ENCODE measurements at places on chromosomes 16 and 17.

DNA sequence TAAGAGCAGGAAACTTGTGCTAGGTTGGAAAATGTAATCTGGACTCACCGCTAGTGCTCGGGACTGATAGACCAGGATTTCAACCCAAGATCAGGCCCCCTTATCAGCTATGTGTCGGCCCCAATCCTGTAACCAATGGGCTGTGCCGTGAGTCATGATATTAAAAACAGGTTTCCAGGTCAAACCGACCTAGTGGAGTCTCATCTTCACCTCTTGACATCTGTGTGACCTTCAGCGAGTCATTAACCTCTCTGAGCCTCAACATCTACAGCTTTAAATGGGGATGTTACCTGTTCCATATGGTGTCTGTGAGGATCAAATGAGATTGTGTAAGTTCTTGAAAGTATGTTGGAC lies 512 bp downstream of the PMM2 start:
- DNase-seq = peak; percentile 26

GRCh38 chr17:12789075-12789480 lies 220 bp upstream of the ARHGAP44 start:
- no peak for DNase-seq

DNA sequence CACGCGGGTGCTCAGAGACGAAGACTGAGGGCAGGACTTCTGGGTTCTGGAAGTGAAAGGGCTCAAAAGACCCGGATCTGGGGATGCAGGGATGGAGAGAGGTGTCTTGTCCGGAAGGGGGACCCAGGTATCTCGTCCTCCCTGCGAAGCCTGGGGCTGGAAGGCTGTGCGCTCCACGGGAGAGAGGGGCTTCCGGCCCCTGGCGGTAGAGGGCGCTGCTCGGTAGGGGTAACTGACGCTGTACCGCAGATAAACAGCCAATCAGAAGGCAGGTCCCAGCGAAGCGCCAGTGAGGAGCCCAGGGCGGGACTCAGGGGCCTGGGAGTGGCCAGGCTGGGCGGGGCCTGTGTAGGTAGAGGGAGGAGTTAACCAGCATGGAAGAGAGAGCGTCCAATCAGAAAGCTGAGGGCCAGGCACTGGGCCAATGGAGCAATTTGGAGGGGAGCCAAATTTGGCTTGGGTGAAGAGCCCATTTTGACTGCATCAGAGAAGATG lies 804 bp downstream of the TGFB1I1 start:
- DNase-seq = peak; percentile 35

- DNase-seq = no peak
Measured at GRCh38 chr17:60065136-60065535, 13.6 kb downstream of the HEATR6 start.

DNA sequence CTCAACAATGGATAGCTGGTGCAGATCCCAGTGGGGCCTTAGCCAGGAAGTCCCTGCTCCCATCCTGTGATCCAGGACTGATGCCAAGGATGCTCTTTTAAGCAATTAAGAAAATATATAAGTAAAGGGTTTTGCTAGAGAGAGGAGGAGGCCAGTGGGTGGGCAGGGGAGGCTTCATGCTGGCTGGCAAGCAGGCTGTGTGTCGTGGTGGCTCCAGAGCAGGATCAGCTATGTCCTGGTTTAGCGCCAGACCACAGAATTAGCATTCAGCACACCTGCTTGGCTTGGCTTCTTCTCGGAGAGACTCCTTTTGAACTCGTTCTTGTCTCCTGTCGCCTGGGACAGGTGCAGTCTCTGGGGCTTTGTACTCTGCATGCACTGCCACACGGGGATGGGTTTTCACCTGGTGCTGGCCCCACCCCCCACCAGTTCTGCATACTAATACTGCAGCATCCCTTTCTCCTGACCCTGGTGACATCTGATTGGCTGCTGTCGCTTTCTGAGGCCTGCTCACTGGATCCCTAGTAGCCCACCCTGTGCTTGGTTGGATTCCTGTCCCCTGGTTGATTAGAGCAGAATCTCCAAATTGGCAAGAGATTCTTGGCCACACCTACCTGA lies 66.1 kb downstream of the PLD6 start:
- DNase-seq = no peak

DNA sequence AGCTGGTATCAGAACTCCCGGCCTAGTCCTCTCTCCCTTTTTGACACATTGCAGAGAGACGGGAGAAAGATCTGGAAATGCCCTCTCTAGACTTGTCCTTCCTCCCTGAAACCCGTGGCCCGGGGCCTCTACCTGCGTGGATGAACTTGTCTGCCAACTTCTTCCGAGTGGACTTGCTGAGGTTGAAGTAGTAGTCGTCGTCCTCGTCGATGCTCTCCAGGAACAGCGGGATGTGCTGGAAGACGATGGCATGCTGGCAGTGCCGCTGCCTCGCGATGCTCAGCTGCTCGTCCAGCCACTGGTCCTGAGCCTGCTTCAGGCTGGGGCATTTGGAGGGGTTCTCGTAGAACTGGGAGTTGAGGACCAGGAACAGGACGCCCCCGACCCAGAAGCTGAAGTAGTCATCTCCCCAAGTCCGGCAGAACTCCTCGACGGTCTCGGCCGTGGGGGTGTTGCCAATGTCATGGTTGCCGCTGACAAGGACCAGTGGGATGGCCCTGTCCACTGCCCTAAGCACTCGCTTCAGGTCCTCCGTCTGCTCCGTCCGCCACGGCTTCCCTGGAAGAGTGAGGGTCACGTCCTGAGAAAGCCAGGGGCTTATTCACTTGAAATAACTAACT lies 99.1 kb downstream of the CPPED1 start:
- no peak for DNase-seq

DNA sequence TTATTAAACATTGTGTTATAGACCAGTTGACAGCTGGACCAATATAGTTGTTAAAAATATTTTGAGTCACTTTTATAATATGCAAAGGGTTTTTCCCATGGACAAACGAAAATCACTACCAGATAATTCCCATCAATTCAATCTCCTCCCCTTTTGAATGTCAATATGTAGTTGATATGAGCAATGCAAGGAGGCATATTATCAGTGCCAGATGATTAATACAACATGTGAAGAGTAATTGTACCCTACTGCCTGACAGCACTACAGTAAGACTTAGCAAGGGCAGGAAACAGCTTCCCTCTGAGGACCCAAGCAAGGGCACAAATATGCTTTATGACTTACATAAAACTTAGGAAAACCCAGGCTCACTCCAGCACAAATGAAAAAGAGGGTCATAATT lies 17.3 kb downstream of the KANSL1 start:
- DNase-seq = no peak

GRCh38 chr17:2138761-2139160 lies 83.9 kb downstream of the HIC1 start:
- DNase-seq = no peak

GRCh38 chr17:9767432-9767991 lies 23.9 kb downstream of the DHRS7C start:
- DNase-seq = no peak

DNA sequence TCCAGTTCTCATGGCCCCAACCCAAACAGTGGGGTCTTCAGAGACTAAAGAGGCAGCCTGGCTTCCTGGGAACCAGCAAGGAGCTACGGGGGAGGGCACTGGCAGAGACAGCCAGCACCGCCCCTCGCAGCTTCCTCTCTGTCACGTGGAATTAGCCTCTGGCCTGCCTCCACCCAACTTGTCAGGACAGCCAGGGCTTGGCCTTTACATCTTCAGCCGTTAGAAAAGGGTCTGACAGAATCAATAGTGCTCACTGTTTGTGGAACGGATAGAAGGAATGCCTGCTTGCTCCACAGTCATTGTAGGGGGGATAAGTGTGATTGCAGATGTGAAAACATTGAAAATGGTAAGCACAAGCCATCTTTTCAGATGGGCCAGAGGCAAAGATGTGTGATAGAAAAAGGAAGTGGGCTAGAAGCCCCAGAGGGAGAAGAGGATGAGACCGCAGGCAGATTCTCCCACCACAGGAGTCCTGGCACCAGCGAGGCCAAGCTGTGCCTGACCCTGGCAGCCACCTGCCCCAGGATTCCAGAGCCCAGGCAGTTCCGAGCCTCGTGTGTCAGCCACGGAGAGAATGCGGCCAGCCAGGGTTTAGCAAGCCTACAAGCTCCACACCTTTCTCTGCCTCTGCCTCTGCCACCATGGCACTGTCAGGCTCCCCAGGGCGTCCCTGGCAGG lies 18.6 kb downstream of the GRIN2C start:
- no peak for DNase-seq

- DNase-seq = no peak
Measured at GRCh38 chr17:32793841-32794240, 83.1 kb downstream of the MYO1D start.

DNA sequence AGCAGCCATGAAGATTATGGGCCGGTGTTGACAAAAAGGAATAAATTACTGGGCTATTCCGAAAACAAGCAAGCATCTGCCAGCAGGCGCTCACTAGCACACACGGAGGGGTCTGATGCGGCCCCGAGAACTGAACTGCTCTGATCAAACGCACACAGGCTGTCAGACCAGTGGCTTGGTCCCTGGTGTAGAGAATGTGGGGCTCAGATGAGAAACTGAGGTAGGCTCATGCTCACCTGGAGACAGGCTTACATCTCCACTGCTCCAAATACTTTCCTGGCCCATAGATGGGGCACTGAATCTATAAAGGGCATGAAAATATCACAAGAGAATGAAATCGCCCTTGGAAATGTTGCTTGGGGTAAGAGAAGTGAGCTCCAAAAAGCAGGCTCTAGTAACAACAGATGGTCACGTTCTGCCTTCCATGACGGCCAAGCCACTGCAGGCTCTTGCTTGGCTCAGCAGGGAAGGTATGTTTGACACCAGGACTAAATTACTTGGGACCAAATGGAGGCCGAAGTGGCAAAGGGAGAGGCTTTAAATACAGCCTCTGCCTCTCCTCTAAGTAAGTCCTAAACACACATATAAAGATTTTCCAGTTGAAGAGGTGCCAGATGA lies 5.4 kb downstream of the ABR start:
- DNase-seq = no peak

DNA sequence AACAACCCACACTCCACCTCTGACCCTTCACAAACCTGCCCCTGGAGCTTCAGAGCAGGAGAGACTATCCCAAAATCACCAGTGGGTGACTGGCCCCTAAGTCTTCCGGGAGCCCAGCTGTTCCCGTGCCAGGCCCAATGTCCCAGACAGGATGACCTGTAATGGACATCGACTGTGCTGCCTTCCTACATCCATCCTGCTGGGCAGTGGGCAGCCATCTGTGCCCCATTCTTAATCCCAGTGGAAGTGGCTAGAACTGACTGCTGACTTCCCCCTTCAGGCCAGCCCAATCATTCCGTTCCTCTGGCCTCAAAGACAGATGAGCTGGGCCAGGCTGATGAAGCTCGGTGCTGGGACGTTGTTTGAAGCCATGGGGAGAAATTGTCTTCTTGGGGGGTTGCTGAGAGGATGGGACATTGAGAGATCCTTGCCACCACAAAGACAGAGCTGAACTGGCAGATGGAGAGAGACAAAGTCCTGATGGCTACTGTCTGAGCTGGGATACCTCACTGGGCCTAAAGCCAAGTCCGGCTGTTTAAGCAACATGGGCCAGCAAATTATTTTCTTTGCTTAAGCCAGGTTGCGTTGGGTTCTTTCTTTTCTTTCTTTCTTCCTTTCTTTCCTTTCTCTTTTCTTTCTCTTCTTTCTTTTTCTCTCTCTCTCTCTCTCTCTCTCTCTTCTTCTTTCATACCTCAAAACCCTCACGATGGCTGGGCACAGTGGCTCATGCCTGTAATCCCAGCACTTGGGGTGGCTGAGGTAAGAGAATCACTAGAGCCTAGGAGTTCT lies 17.9 kb upstream of the ALOX15B start:
- DNase-seq = no peak

GRCh38 chr16:28863929-28864793 lies 518 bp downstream of the SH2B1 start:
- DNase-seq = peak; percentile 15

DNA sequence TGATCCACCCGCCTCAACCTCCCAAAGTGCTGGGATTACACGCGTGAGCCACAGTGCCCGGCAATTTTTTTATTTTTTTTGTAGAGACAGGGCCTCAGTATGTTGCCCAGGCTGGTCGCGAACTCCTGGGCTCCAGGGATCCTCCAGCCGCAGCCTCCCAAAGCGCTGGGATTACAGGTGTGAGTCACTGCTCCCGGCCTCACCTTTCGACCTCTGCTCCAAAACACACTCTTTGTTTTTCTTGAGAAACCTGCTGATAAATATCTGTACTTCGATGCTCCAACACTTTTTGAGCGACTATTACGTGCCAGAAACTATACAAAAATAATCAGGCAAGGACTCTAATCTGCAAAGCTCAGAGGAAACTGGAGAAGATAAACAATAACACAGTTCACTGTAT lies 1.0 kb downstream of the MED1 start:
- no peak for DNase-seq

- no peak for DNase-seq
Measured at GRCh38 chr16:89366561-89367537, 123.5 kb downstream of the ANKRD11 start.

GRCh38 chr17:59355030-59355701 lies 23.7 kb downstream of the YPEL2 start:
- DNase-seq = no peak

- no peak for DNase-seq
Measured at GRCh38 chr16:11546608-11547061, 40.1 kb downstream of the LITAF start.

GRCh38 chr16:89779231-89779908 lies 37.1 kb downstream of the FANCA start:
- no peak for DNase-seq

- no peak for DNase-seq
Measured at GRCh38 chr16:80287674-80288073, 253.1 kb upstream of the DYNLRB2 start.

GRCh38 chr17:35214192-35214591 lies 20.0 kb upstream of the SLC35G3 start:
- DNase-seq = peak; percentile 88

- no peak for DNase-seq
Measured at GRCh38 chr16:50275098-50275415, 8.7 kb downstream of the ADCY7 start.

GRCh38 chr17:76844846-76845245 lies 23.4 kb upstream of the MGAT5B start:
- no peak for DNase-seq

DNA sequence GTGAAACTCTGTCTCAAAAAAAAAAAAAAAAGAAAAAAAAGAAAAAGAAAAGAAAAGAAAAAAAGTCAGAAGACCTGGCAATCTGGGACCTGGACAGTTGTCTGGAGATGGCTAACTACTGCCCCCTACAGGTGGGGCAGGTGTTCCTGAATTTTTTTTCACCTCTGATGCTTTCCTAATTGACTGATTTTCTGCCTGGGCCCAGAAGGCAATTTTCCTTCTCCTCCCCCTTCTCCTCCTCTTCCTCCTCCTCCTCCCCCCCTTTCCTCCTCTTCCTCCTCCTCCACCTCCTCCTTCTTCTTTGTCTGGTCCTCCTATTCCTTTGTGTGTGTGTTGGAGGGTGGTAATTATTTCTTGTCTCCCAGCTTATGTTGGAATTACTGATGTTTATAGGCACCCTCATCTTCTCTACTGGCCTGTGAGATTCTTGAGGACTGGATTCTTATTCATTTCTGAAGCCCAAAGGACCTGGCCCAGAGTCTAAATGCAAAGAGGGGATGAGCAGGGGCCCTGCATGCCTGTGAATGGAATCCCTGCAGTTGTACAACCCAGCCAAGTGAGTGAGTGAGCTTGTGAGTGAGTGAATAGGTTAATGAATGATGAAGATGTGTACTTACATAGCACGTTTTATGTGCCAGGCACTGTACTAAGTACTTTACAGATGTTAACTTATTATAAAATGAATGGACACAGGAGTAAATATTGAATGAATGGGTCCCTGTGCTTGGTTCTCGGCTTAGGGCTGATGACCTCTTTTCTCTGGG lies 26.9 kb downstream of the IRX5 start:
- DNase-seq = peak; percentile 48

- DNase-seq = peak; percentile 49
Measured at GRCh38 chr17:1201132-1201702, 21.4 kb upstream of the ABR start.

GRCh38 chr17:28549236-28550132 lies 2.9 kb downstream of the UNC119 start:
- peak; percentile 77 for DNase-seq

All from activated CD4-positive, alpha-beta T cell treated with anti-CD3 and anti-CD28 coated beads, Interleukin-2, amount 50 U/mL, for 16 hours (primary cell).